ENCODE measurements at places on chromosomes 6 and 20.

DNA sequence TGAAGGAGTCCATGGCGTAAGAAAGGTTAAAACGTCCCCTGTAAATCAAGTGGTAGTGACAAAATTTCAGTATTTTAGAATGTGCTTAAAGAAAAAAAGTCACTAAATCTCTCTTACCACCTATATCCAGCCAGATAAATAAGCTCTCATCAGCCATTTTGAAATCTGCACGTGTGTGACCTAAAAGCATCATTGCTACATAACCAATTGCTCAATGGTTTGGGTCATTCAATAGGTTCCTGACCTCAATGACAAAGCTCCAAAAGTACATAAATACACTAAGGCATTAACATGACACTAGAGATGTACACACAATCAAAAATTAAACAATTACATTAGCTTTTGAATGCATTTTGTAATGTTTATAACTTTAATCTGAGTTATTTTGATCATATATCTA is 272.4 kb downstream of the GMDS start:
- no peak for DNase-seq

DNA sequence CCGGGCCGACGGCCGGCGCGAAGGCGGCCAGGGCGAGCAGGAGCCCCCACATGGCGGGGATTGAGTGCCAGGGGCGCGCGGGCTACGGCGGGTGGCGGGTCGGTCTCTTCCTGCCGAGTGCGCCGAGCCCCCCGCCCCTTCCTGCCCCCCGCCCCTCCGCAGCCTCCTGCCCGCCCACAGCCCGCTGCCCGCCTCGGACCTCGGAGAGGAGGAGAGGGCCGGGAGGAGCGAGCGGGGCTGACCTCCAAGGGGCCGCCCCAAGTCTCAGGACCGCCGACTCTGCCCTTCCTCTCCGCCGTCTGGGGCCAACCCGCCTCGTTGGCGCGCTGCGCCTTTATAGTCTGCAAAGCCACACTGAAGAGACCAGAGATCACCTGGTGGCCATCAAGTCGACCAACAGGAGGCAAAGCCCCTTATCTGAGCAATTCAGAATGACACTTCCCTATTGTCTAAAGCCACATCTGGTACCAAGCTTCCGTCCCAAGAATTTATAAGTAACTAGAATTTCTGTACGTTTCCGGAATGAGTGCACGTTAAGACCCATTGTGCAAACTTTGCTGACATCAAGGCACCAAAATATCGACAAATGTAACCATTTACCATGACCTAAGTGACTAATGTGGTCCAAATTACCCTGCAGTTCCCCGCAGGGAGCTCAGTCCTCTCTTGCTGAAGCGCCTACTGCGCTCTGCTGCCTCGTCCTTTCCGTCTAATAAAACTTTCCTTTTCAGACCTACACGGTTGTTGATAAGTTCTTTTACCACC is at the start of gene CPXM1:
Gene CPXM1, minus strand, starts transcription at position 107 of the 765 bp plus-strand sequence. Its CDS starts 55 bp downstream, at position 52.
- DNase-seq: no peak

DNA sequence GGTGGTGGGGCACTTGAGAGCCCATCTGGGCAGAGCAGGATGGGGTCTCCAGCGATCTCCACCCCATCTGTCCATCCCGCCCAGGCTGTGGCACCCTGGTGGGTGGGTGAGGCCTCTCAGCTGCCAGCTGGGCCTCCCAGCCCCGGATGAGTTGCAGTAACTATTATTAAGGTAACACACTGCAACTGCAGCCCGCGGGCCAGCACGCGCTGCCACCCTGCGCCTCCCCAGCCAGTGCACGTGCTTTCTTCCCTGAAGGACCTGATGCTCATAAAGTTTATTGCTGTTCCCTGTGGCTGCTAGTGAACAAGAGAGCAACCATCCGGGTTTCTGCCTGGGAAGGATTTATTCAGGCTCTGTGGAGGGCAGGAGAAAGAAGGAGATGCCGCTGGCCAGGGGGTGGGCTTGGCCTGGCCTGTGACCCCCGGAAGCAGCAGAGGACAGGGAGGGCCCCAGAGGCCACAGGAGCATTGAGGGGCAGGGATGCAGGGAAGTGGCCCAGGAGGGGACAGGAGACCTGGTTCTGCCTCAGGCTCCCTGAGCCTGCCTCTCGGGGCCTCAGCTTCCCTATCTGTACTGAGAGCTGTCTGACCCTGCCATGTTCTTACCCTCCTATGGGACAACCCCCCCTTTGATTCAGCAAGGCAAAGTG is 1.7 kb downstream of the IP6K3 start:
- DNase-seq: no peak

DNA sequence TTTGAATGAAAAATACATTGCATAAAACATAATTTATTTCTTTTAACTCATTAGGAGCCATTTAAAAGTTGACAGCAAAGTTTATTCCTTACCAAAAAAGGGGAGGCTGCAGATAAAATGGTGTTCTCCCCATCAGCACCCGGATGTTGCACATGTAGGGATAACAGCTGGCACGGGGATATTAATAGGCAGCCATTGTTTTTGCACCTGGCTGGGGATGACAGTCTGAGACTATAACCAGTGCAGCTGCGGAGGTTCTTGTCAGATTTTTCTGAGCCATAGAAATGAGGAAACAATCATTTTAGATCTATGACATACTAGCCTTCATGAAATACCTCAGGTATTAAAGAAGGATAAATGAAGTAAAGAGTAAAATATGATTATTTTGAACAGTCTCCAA is 20.1 kb upstream of the HECA start:
- DNase-seq: no peak

DNA sequence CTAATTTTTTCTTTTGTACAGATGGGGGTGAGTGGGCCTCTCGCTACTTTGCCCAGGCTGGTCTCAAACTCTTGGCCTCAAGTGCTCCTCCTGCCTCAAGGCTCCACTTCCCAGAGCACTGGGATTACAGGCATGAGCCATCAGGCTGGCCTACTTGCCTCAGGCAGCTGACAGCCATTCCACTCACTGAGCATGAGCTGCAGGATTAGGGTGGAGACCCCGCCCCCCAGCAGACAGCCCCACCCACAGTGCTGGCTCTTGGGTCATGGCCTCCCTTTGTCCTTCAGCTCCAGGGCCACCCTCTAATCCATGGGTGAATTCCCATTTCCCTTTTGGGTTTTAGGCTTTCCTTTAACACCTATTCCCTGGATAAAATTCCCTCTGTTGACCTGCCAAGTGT is 82.1 kb downstream of the BFSP1 start:
- DNase-seq: no peak

DNA sequence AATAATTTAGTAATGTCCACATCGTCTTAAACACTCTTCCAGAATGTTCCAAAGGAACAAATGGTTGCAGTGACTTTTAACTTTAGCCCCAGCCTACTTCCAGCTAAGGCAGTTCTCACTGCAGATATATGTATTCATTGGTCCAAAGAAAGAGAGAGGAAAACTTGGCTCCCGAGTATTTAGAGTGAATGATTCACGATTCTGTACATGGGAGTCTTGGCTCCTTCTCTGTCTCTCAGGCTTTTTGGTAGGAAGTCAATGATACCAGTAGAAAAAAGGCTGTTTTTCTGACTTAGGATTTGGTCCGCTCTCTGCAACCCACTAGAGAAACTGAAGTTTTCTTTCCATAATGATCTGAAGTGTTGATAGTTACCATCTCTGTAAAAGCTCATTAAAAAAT is 38.6 kb downstream of the E2F3 start:
- no peak for DNase-seq

GRCh38 chr6:63571361-63572043 is 778 bp upstream of the LOC128125822 start:
- peak; percentile 9 for DNase-seq

DNA sequence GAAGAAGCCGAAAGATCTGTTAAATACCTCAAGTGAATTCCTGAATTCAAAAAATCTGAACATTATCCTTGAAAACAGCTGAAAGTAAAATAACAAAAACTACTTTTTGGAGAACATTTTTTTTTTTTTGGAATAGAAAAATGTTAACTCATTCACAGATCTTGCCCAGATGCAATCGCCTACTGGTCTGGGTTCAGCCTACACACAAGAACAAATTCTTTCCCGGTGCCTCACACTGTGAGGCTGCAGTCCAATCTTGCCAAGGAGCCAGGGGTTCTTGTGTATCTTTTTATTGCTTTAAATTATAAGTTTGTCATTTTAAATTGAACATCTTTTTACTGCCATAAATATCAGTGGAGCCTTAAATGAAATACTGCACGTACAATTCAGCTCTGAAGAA is 41.2 kb upstream of the TMEM200A start:
- DNase-seq: no peak

DNA sequence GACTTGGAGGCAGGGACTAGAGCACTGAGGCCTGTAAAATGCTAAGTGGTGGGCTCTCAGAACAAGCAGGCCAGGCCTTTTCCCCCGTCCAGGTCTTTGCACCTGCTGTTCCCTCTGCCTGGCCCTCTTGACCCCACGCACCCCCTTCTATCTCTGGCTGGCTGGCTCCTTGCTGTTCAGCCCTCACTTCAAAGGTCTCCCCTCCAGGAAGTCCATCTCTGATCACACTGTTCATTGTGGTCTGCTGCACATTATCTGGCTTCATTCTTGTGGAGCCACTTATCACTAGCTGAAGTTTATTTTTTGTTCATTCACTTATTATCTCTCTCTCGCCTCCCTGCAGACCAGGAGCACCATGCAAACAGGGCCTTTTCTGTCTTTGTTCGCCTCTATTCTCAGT is 24.5 kb downstream of the SLC13A3 start:
- DNase-seq: no peak

DNA sequence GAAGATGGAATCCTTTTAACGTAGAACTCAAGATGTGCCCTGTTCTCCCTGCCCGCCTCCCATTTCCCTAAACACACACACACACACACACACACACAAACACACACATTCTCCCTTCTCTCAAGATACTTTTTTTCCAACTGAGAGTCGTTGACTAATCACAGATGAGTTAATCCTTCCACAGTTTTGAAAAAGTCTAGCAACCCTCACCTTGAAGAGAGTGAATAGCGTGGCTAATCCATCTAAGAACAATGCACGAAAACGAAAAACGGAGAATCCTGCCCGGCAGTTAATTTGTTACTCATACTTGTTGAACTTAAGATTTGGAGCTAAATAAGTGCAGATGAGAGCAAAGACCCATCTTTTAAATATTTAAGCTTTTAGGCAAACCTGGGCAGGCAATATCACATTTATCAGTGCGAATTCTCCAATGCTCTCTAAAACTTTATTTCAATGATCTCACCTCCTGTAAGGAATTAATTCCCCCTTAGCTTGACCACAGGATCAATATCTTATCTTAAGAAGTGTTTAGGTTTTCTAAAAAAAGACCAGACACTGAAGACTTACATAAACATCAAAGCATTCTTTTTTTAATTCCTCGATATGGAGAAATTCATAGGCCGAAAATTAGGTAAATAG is 1.1 kb downstream of the AGPAT4 start:
- DNase-seq: no peak

DNA sequence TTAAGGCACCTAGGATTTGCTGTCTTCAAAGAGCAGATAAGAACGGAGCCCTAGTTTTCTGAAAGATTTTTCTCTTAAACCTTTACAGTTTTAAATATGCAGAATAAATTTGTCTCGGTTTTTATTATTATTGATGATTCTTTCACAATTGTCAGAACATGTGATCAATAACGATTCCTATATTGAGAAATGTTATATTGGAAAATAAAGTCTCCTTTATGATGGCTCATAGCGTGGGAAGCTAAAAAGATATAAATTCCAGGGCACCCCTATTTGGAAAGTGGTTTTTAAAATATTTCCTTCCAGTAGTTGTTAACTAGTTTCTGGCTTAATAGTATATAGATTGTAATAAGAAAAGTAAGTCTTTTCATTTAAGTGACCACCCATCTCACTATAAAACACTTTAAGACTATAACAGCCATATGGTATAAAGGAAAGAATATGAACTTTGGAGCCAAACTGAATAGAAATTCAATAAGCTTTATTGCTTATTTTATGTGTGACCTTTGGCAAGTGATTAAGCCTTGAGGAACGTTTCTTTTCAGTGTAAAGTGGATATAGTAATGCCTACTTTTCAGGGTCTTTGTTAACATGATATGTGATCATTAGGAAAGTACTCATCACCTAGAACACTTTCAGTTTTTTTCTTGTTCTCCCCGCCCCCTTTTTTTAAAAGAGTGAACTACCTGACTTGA is 369.6 kb downstream of the LAMA2 start:
- DNase-seq: no peak

- no peak for DNase-seq
Measured at GRCh38 chr6:26187981-26188635, 100.9 kb downstream of the HFE start.

DNA sequence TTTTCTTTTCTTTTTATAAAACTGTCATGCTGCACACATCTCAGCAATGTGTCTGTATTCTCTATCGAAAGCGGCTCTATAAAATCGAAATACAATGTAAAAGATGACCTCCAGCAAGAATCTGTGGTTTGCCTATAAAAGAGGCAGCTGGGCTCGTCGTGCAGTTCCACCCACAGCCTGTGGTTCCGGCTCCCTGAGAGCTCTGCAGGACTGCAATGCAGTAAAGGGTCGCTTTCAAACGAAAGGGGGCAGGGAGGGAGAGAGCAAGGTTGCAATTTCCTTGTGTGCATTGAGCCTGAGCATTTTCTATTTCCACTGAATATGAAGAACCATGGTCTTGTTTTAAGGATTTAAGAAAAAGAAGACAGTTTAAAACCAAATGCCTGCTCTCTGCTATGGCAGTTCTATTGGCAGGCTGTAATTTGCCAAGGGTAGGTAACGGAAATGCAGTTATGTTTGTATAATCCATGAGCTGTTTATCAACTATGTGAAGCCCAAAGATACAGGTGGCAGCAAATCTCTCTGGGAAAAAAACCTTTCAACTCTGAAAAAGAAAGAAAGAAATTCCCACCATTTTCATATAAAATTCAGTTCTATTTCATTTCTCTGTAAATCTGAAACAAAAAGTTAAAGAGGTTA is 236.5 kb downstream of the HACE1 start:
- no peak for DNase-seq

DNA sequence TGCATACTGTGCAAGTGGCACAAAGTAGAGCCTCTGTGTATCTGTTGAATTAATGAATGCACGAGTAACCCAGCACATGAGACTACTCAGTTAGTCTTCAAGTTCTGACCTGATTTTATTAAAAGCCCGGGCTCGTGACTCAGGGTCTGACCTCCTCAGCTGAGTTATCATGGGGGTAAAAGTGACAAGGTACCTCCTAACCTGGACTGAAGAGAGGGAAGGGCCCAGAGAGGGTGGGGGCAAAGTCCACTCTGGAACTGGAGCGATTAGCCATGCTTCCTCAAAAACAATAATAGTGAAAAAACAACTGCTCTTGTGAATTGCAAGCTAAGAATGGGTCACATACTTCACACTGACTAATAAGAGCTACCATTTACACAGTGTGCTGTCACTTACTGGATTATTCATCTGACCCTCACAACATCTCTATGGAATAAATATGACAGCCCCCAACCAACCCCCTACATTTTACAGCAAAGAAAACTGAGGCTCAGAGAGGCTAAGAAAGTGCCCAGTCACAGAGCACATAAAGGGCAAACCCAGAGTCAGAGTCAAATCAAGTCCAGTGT is 26.7 kb downstream of the TRERF1 start:
- no peak for DNase-seq

- DNase-seq: no peak
Measured at GRCh38 chr6:30888816-30889495, 4.6 kb downstream of the DDR1 start.

GRCh38 chr6:14524319-14524718 is 406.7 kb downstream of the CD83 start:
- DNase-seq: no peak

- DNase-seq: no peak
Measured at GRCh38 chr6:81515562-81516453, 236.7 kb downstream of the TENT5A start.
